SK-MEL-5 (cell line): ENCODE measurements at places on chromosomes 2 and 18. TPM values are rescaled to one million over a fixed set of nuclear protein-coding genes. Genes with fewer than 3 reads are reported as not detected.

- peak; percentile 88 for DNase-seq
These were observed 183.4 kb downstream of the MYO3B start for GRCh38 chr2:170361090-170361936.

DNA sequence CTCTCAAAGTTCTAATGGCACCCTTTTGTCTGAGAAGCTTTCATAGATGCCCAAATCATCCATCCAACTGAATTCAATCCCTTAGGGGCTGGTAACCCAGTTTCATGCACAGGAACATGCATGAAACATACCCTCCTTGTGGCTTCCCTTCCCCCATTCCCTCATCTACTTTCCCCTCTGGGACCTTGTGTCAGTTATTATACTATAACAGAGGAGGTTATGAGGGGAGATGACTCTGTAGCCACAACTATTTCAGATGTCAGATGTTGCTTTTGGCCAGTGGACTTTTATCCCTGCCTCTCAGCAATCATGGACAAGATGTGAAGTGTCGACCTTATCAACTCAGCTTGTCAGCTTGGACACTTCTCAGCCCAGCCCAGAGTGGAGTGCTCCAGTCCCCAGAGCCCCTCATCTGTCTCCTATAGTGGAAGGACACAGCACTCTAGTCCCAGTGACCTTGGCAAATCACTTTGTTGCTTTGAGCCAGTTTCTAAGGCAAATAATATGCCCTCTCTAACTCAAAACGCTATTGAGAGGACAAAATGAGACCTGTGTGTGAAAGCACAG is 8.4 kb downstream of the DHRS9 start:
- no peak for DNase-seq

Gene SLC4A1AP
- total RNA-seq, result 36.6 and 39.8 TPM in 2 replicates

DNA sequence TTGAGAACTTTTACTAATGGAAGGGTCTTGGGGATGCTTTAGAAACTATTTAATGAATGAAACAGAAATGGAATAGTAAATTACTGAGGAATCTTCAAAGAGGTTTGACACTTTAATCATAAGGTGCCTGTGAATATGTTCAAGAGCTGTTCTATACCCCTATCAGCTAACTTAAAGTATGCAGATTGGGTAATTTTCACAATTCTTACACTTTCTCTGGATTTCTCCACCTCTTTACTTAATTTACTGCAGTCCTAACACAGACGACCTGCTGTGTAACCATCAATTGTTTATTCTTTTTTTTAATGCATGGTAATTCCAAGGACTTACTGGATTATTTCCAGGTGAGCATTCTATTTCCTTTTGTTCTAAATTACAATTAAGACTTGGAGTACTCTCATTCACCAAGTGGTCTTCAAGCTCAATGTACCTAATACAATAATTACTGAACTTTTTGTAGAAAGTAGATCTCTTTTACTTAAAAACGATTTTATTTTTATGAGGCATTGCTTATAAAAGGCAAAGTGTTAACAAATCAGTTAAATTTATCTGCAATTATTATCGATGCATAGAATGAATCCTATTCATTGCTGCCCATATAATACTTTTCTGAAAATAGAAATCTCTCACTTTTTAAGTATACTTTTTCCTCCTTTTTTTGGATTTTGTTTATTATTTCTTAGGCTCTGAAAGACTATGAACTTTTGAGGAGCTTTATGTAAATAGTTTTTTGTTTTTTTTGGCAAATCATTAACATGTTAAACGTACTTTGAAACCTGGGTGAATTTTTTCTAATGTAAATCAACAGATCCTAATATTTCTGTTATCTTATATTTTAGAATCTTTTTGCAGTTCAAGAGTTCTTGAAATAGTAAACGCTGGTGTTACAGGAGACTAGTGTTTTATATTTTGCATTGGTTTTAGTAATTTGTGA is 5.5 kb downstream of the VSNL1 start:
- no peak for DNase-seq

DNA sequence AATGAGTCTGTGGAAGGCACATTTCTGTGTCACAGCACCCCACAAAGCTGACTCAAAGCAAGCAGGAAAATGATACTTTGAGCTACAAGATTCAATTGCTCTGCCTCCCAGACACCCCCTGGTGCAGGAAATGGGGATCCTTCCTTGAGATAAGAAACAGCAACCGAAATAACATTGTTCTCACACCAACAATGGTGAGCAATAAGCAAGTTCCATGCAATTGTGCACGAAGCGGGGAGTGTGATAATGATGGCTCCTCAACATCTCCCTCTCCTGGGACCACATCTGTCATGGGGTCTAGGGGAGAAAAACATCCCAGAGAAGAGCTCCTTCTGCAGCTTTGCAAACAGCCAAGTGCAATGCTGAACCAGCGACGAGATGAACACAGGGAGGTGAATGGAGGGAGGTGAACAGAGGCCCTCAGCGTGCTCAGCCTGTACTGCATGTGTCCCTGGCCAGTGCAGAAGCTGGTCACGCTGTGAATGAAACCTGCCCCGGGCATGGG is 67.7 kb downstream of the PDCL3 start:
- no peak for DNase-seq

Gene RPS27A
- 2,624 and 2,849 TPM in 2 replicates for total RNA-seq

DNA sequence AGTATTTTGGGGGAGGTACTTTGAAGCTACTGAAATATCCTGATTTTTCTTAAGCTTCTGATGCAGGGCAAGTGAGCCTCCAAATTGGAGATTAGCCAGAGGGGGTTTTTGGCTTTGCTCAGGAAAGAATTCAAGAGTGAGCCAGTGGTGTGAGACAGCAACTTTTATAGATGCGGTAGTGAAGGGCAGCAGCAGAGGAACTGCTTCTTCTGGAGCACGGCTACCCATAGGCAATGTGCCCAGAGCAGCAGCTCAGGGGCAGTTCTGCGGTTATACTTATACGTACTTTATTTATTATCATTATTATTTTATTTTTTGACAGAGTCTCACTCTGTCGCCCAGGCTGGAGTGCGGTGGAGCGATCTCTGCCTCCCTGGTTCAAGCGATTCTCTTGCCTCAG is 19.8 kb upstream of the NT5DC4 start:
- no peak for DNase-seq

DNA sequence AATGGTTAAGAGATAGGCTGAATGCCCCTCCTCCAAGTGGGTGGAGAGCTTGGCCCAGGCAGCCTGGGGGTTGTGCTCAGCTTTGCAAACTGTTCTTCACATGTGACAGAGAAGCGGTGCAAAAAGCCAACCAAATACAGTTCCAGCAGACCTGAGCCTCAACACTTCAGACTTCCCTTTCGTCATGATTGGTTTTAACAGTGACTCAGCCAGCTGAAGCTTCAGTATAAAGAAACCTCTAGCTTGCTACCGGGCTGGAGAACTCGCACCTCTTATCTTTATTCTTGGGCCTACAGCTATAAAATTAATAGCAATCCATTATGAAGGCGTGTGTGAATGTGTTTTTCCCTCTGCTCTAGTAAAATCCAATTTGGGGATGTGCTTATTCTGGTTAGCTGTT is 20.0 kb downstream of the SETBP1 start:
- no peak for DNase-seq

DNA sequence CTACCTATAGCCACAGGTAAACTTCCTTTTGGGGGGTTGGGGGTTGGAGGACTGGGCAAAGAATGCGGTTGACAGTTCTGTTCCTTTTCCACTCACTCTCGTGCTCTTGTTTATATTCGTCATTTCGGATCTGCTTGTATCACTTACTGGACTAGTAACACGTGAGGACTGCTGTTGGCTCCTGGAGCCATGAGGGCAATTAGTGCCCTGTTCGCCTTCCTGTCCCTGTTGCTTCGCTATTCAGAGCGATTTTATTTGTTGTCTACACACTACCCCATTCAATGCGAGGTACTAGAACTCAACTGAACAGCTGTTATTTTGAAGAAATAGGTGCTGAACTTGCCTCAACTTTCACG is 1.1 kb downstream of the KCNJ3 start:
- DNase-seq, result no peak

GRCh38 chr2:180033993-180034894 is 27.1 kb upstream of the CWC22 start:
- DNase-seq, result peak; percentile 42

DNA sequence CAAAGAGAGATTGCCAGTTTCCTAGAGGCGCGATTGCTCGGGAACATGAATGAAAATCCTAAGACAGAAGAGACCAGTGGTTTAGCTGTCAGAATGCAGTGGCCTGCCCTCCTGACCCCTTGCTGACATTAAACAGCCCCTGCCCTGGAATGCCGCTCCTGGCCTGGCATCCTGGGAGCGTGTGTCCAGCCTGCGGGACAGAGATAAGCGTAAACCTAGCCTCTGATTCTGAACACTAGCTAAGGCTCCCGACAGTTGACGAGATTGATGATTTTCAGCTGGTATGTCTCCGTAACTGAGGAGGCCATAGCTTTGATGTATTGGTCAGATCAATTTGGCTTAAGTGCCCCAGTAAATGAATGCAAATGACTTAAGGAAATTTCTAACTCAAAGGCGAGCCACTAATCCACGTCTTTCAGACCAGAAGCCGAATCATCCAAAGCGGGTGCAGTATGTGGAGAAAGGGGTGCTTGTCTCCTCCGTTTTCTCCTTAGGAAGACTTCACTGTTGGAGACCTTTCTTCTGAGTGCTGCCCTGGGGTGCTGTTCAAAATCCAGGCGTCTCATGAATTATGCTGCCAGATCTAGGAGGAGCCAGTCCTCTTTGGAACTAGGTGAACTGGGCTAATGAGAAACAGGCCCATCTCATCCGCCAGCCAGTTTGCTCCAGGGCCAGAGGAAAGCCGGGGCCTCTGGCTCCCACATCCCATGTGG is 142.5 kb upstream of the L3MBTL4 start:
- no peak for DNase-seq

DNA sequence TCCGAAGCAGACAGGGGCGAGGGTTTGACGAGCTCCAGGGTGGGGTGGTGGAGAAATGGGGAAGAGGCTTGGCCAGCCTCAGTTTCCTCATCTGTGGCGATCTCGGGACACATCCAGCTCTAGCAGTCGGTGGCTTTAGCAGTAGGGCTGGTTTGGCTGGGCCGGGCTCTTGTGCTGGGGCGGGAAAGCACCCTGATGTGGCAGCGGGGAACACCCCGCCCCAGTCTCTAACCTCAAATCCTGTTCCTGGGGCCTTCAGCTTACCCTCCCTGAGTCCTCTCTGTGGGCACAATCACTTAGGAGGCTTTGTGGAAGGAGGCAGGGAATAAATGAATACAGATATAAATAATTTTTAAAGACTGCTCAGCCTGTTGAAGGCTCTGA is 26.5 kb upstream of the MCFD2 start:
- DNase-seq, result no peak

- DNase-seq, result peak; percentile 32
These were observed 7.0 kb upstream of the LYPD1 start for GRCh38 chr2:132676999-132677398.

Gene VWA3B
- not detected in 2 replicates for total RNA-seq

GRCh38 chr2:227035711-227036367 is 128.2 kb downstream of the COL4A4 start:
- no peak for DNase-seq

Gene ESPNL
- 0.19 and 0.29 TPM in 2 replicates for total RNA-seq

Gene IL1B
- 0.69 TPM in 1 of 2 replicates, not detected in the other for total RNA-seq

- DNase-seq, result no peak
These were observed 88.3 kb downstream of the ATAD2B start for GRCh38 chr2:23838581-23838980.

DNA sequence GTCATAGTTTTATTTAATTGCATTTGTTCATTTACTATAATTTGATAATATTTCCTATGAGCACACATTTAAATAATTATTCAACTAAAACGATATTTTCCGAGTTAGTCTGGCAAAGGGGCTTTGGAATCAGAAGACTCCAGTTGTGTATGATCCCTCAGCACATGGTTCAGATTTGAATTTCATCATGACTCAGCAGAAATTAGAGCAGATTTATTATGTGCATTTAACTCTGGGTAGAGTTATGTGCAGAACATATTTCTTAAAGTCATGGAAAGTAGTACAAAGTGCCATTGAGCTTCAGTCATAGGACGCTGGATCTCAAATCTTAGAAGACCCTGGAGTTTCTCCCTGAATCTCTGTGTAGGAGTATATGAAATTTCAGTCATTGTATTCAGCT is 106.7 kb downstream of the ADCYAP1 start:
- no peak for DNase-seq

Gene INPP5D
- 0.08 and 0.50 TPM in 2 replicates for total RNA-seq
